Stimulated activated CD4-positive, alpha-beta T cell treated with anti-CD3 and anti-CD28 coated beads, Interleukin-2, amount 100 ng/mL, for 24 hours (primary cell): ENCODE measurements at places on chromosomes 11 and 22.

DNA sequence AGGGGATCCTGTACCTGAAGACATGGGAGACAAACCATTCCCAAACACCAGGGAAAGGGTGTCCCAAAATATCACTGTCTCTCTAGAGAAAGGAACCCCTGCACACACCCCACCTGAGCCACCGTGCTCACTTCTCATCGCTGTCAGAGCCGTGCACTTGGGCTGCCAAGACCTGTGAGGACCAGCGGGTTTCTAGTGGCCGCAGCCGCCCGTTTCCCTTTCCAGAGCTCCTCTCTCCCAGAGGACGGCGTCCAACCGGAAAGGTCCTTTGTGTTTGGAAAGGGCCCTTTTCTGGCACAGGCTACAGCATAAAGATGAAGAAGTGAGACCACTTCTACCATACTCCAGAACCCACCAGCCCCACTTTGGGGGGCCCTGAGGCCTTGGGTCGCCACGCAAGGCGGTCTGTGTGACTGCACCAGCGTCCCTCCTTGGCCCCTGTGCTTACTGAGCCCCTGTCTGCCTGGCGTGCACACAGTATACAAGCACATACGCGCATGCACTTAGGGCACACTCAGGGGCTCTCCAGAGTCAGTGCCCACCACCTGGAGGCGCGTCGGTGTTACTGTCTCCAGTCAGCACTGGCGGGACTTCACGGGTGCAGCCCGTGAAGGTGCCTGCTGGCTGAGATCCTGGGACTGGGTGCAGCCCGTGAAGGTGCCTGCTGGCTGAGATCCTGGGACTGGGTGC, 381.8 kb downstream of the TBC1D22A start:
- DNase-seq = no peak

DNA sequence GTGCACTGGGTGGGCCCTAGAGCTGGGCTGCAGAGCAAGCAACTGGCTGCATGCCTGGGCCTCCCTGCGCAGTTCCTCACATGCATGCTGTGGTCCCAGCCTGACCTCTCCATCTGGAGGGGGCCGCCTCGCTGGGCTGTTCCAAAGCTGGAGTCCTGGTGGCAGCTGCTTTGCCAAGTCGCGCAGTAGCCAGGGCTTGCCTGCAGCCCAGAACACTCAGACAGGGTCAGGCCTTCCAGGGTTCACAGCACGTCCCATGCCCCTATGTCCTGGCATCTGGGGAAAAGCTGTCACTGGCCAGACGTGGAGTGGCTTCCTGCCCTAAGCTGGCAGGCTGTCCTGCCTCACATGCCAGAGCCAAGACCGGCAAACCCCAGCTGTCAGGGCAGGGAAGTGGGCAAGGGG, 16.5 kb upstream of the CDC42EP2 start:
- DNase-seq = no peak

GRCh38 chr11:55172734-55173415, 89.1 kb upstream of the TRIM48 start:
- no peak for DNase-seq

DNA sequence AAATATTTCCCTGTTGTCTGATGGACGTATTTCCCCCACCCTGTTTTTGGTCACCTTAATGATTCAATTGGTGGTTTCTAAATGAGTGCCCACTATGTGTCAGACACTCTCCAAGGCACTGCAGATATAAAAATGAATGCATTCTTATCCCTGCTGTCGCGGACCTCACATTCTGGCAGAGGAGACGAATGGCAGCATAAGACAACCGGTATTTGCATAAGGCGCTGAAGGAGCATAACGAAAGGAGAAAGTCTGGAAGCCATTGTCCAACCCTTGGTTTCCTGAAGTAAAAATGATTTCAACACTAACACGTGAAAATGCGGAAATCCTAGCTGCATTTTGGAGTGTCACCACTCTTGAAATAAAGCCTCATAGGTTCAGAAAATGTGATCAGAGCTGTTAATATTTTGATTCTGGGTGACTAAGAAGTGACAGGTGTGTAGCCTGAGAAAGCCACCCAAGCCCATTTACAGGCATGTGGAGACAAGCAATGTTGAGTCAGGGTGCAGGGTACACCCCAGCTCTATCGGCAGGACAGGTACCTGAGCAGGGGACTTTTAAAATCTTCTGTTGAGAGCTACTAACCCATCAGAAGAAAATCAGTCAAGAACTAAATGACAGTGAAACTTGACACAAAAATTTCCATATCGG, 10.1 kb upstream of the GAB2 start:
- DNase-seq = no peak
